ENCODE measurements at places on chromosomes 3 and 15.
A peak's percentile ranks its signal among the peaks of the same experiment; 100 is the strongest.

DNA sequence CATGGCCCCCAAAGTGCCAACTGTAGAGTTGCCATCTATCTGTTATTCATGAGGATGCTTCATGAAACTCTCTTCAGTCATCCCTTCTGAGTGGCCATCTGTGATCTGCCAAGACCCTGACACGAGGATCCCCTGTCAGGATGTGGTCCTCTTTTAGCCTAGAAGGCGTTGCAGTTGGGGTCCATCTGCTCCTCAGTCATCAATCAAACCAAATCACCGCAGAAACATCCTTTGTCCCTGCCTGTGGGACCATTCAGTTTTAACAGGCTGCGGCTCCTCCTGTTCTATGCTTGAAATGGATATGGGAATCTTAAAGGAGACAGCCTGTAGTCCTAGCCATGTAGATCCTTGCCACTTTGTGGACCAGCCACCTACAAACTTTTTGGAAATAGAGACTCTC is 5.9 kb upstream of the RPS27L start:
- no peak for DNase-seq

- DNase-seq, result peak; percentile 35
Measured at GRCh38 chr3:14467814-14468620, 65.6 kb downstream of the SLC6A6 start.

DNA sequence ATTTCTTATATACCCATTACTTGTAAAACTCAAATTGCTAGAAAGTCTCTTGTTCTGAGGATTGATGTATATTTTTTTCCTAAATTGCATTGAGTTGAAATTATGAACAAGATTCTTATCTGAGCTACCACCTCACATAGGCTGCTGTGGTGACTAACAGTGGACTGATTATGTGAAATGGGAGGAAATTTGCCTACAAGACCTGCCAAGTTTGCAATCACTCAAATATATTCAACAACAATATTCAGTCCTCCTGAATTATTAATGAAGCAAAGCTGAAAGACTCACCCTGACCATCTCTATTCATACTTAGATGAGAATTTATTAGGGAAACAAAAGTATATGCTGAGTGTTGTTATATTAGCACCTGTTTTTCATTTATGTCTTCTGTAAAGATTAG is 412.6 kb upstream of the SEMA6D start:
- DNase-seq, result no peak

- DNase-seq, result no peak
Measured at GRCh38 chr15:25579127-25579526, 140.3 kb upstream of the UBE3A start.

GRCh38 chr15:66617137-66618090 is 51.6 kb upstream of the LCTL start:
- no peak for DNase-seq

- DNase-seq, result no peak
Measured at GRCh38 chr15:74794248-74794969, 12.5 kb downstream of the CSK start.

GRCh38 chr3:87626546-87626945 is 350.2 kb upstream of the POU1F1 start:
- no peak for DNase-seq

GRCh38 chr3:178336336-178336735 is 199.9 kb upstream of the KCNMB2 start:
- no peak for DNase-seq

DNA sequence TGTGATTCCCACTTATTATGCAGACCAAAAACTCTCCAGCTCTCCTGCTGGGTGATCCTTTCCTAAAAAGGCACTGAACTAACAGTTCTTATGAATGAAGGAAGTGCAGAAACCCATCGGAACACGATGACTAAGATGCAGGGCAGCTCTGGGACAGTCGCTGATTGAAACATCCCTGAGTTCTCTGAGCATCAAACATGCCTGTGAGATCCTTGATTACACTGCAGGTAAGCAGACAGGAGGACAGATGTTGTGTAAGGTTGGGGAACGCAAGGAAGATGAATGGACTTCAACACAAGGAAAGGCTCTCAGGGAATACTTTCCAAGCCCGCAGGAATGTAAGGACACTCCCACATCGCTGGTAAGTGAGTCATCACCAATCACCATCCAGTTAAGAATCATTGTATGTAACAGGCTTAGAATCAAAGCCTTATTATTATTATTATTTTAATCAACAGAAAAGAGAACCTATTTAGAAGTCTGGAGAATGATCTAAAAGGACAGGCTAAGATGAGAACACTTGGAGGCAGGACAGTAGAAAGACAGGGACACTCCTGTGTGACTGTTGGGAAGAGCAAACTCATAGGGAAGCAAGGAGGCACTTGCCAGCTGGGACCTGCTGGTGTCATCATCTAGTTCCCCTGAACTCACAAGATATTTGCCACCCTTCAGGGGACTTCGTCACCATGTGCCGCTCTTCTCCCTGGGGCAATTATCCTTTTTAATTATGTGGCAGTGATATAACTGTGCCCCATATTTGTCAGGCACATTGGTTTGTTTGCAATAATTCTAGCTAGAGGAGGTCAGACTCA is 26.0 kb downstream of the TMEM158 start:
- no peak for DNase-seq

Measured in stimulated activated CD4-positive, alpha-beta T cell treated with anti-CD3 and anti-CD28 coated beads, Interleukin-4, amount 100 ng/mL, for 4 hours (primary cell).